ENCODE measurements at places on chromosomes 13 and 19.
A peak's percentile ranks its signal among the peaks of the same experiment; 100 is the strongest.

GRCh38 chr13:49410006-49410405, 33.9 kb downstream of the CAB39L start:
- DNase-seq: no peak

DNA sequence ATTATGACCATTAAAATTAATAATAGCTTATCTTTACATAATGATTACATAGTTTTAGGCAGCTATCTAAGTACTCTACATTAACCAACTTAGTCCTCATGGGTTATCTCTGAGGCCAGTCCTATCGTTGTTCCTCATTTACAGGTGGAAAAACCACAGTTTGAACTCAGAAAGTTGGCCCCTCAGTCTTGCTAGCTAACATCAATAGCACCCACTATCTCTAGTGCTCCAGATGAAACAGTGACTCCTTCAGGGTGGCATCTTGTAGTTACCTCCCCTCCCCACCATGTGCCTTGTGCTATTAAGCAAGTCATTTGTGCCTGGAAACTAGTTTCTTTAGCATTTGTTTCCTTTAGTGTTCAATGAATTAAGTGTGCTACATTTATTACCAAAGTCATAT, 1086.7 kb downstream of the EFNB2 start:
- DNase-seq: no peak

- no peak for DNase-seq
These were observed 7.2 kb downstream of the RAB20 start for GRCh38 chr13:110554227-110554836.

- DNase-seq: no peak
These were observed 24.4 kb downstream of the ELF1 start for GRCh38 chr13:40994581-40995230.

DNA sequence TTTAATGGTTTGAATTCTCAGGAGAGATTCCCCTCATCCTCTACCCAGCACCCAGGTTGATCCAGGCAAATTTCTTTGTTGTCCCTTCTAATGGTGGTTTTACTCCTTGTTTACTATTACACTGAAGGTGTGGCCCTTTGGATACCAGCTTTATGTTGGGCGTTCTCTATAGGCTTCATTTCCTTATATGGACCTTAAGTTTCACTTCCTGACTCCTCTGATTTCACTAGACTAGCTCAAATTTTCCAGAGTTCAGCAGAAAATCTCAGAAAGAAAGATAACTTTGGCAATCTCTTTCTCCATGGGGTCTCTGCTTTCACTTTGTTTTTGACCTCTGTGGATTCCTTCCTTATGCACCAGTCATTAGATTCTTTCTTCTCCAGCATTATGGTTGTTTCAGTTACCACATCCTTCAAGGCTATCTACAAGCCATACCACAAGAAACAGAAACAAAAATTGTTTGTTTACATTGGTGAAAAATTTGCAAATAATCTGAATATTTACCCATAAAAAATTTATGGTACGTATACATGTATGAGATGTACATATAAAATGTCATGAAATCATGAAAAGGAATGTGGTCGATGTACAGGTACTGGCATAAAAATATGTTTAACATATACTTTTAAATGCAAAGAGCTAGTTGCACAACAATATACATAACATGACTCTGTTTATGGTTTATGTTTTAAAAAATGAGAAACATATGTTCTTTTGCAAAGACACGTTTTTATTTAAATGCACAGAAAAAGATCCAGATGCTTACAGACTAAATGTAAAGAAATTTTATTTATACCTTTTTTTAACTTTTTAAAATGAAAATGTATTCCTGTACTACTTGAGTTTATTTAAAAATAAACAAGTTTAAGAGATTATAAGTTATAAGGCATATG, 212.6 kb downstream of the LACC1 start:
- DNase-seq: no peak

GRCh38 chr13:84641491-84641890, 759.2 kb upstream of the SLITRK1 start:
- no peak for DNase-seq

DNA sequence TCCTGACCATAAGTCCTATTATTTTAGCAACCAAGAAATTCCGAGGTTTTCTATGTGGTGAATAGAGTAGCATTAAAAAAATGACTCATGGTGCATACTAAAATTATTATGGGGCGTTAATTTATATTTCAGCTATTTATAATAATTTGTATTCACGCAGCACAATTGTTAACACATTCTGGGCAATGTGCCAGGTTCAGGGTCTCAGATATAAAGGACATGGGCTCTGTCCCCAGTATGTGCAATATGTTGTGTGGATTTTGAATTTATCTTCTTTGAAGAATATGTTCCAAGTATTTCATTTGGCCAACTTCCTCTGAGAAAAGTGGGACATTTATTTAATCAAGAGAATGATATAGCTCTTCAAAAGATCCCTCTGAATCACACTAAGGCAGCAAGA, 1434.7 kb upstream of the PRR20A start:
- DNase-seq: no peak

- peak; percentile 29 for DNase-seq
These were observed 551.4 kb downstream of the TBC1D4 start for GRCh38 chr13:74930402-74931165.

GRCh38 chr19:14203177-14203576, 2.8 kb downstream of the ADGRL1 start:
- DNase-seq: no peak

DNA sequence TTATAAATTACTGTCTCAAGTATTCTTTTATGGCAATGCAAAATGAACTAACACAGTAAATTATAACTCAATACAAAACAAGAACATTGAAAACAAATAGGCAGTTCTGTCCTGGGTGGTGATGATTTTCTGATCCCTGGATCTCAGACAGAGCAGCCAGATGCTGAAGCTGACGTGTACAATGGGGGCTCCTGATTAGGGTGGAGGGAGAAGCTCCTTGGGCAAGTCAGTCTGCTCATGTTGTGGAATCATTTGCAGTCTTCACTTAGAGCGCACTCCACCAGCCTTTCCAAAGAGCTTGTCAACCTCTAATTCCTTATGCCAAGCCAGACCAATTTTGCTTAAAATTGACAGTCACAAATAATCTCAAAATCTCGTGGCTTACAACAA, 21.6 kb downstream of the FXYD5 start:
- no peak for DNase-seq

GRCh38 chr19:5313307-5313706, 27.3 kb downstream of the PTPRS start:
- no peak for DNase-seq

- DNase-seq: no peak
These were observed 52.8 kb downstream of the TNFSF13B start for GRCh38 chr13:108322206-108322824.

DNA sequence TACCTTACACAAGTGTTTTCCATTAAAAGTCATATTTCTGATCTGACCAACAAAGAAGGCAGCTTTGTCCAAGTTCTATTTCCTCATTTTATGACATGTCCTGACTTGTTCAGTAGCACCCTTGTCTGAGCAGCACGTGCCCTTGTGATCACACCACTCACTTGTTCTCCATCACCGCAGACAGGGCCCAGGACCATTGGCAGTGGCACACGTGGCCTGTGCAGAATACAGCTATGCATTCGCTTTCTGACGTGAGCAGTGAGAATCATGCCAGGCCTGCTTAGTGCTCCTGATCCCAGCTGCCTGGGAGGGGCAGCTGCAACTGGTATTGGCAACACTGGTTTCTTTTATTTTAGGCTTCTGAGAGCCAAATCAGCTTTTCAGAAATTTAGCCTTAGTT, 134.2 kb downstream of the FRY start:
- no peak for DNase-seq

- no peak for DNase-seq
These were observed 570.5 kb upstream of the ARGLU1 start for GRCh38 chr13:107138486-107138885.

- DNase-seq: no peak
These were observed 2.2 kb upstream of the EID2 start for GRCh38 chr19:39542206-39542605.

GRCh38 chr13:112859817-112860190, 109.2 kb upstream of the MCF2L start:
- DNase-seq: no peak

- DNase-seq: no peak
These were observed 20.4 kb upstream of the NANOS3 start for GRCh38 chr19:13856497-13856896.

DNA sequence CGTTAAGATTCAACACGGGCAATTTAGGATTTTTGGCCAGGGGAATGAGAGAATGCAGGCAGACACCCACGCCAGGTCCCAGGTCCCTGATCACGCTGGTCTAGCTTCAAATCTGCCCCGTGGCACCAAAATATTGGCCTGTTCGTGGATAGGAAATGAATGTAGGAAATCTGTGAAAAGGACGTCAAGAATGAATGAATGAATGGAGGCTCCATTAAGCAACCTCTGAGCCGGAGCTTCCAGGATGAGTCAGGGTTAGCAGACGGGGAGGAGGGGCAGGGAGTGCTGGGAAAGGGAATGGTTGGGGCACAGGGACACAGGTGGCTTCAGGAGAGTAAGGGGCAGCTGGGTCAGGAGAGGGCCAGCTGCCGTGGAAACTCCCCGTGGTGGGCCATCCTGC, 4.2 kb downstream of the SULT2B1 start:
- DNase-seq: no peak

DNA sequence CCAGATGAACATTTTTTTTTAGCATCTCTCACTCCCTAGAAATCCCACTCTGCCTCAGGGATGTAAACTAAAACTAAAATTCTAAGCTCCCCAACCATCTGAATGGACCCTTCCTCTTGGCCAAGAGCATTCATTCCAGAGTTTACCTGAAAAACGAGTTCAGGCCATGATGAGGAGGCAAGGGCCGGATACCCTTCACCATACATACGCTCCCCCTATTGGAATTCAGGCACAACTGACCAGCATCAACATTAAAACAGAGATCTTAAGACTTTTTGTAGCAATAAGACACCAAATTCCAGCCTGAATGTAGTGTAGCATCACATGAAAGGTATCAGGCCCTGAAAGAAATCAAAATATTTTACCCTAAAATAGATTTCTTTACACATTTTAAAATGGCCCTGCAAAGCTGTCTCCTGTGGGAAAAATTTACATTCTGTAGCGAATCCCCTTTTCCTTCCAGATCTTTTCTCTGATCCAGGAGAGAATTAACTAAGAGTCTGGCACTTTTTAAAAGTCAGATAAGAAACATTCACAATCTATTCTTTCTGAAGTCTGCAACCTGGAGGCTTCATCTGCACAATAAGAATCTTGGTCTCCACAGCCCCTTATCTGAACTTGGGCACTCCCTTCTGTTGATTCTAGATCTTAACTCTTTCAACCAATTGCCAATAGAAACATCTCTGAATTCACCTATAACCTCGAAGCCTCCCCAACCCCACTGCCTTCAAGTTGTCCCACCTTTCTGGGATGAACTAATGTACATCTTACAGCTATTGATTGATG, 888.5 kb downstream of the UQCRFS1 start:
- DNase-seq: no peak

DNA sequence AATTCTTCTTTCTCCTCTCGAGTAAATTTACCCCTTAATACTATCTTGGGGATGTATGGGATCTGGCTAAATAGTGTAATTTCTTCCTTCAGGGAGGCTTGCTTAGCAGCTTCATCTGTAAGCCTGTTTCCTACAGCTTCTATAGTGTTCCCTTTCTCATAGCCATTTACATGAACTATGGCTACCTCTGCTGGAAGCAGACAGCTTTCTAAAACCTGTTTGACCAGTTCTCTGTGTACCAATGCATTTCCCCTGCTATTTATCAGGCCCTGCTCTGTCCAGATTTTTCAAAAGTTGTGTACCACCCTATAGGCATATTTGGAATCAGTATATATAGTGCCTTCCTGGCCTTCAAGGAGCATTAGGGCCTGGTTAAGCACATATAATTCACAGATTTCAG, 113.6 kb upstream of the PCDH9 start:
- no peak for DNase-seq

- no peak for DNase-seq
These were observed 7.9 kb downstream of the UNC13A start for GRCh38 chr19:17680230-17680722.

GRCh38 chr19:33700408-33701013, 78.8 kb downstream of the CHST8 start:
- DNase-seq: no peak

DNA sequence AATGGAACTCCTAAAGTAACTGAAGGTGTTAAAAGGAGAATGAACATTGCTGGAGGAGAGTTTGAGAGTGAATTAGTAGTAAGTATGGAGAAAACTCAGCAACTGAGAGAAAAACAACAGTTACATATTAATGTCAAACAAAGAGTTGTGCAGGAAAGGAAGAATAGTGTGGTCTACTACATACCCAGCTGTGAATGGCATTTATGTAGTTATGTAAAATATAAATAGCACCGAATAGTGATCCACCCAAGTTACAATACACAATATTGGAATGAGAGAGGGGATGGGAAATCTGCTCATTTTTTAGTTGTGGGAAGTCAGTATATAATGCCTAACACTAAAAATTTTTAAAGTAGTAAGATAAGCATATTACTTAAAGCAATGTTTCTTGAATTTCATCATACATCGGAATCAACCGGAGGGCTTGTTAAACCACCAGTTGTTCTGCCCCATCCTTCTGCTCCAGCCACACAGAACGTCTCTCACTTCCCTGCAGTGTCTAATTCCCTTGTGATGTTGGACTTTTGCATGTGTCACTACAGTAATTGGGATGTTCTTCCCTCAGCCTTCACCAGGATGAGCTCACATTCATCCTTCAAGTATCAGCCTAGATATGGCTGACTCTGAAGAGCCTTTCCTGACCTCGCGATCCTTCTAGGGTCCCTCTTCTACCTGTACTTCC, 11.5 kb downstream of the CCDC70 start:
- no peak for DNase-seq

DNA sequence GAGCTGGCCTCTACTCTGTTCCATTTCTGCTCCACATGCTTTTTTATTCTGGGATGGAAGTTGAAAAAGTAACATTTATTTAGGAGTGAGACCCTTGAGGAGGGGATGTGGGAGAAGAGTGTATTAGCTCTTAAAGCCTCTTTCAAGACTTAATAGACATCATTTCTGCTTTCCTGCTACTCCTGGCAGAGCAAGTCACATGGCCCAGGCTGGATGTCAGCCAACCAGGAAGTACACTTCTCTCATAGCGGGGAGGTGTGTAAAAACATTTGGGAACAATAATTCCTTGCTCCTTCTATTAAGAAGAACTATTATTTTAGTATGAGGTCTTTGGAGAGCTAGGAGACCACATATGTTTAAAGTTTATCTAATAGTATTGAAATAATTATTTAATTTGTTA, 40.6 kb upstream of the FAM216B start:
- DNase-seq: no peak

GRCh38 chr13:70723732-70724131, 615.5 kb upstream of the KLHL1 start:
- DNase-seq: no peak

Data from AG04449 (cell line).